ENCODE measurements at places on chromosomes 4 and X. TPM values are rescaled to one million over a fixed set of nuclear protein-coding genes. Genes with fewer than 3 reads are reported as not detected.

Gene CDKL2
- 0.29 TPM for total RNA-seq

Gene POU3F4
- total RNA-seq: not detected

Gene RENBP
- 9.8 TPM for total RNA-seq

Gene GYG2
- total RNA-seq: under 0.01 TPM

Gene TCEAL5
- total RNA-seq: not detected

Gene EFNB1
- total RNA-seq: 32.3 TPM

Gene SPANXA1
- total RNA-seq: not detected

Gene BANK1
- 0.33 TPM for total RNA-seq

Gene COL25A1
- 0.33 TPM for total RNA-seq

Gene RNF150
- total RNA-seq: 0.19 TPM

Gene HSFX4
- total RNA-seq: not detected

Gene MOB1B
- 16.5 TPM for total RNA-seq

Gene CLTRN
- total RNA-seq: not detected

Gene USP17L22
- not detected for total RNA-seq

Gene SPANXC
- not detected for total RNA-seq

Gene NPY5R
- not detected for total RNA-seq

Gene MAGEA8
- not detected for total RNA-seq

Gene CACNA1F
- not detected for total RNA-seq

Gene TCEANC
- total RNA-seq: 2.2 TPM

Gene ARHGAP6
- 1.3 TPM for total RNA-seq

Gene FAM114A1
- total RNA-seq: 149 TPM

Gene SORCS2
- under 0.01 TPM for total RNA-seq

Gene OTC
- not detected for total RNA-seq

Gene KLHL5
- 86.6 TPM for total RNA-seq

Gene ETDA
- not detected for total RNA-seq

Gene RASSF6
- not detected for total RNA-seq

Gene CPE
- 4.6 TPM for total RNA-seq

Gene XPNPEP2
- total RNA-seq: not detected

Gene SPCS3
- total RNA-seq: 114 TPM

Gene SPRY1
- 42.9 TPM for total RNA-seq

Gene H2BW2
- total RNA-seq: not detected

Gene NONO
- 541 TPM for total RNA-seq

Gene MGARP
- total RNA-seq: 2.8 TPM

Gene HDX
- 8.5 TPM for total RNA-seq

Gene RHOXF1
- total RNA-seq: not detected

Gene F11
- total RNA-seq: not detected

Gene ZDHHC15
- total RNA-seq: 0.33 TPM

Gene HSFX3
- not detected for total RNA-seq

Gene TNIP3
- not detected for total RNA-seq

Gene SMIM10L2A
- 1.3 TPM for total RNA-seq

Gene TMEM31
- total RNA-seq: not detected

Gene SPANXD
- not detected for total RNA-seq

Gene AMBN
- not detected for total RNA-seq

Gene ARAP2
- not detected for total RNA-seq

Gene LDB2
- total RNA-seq: 115 TPM

Gene MUC7
- not detected for total RNA-seq

Gene RPL39
- total RNA-seq: 1,848 TPM
